ENCODE measurements at places on chromosomes 4 and X.
A peak's percentile ranks its signal among the peaks of the same experiment; 100 is the strongest.

DNA sequence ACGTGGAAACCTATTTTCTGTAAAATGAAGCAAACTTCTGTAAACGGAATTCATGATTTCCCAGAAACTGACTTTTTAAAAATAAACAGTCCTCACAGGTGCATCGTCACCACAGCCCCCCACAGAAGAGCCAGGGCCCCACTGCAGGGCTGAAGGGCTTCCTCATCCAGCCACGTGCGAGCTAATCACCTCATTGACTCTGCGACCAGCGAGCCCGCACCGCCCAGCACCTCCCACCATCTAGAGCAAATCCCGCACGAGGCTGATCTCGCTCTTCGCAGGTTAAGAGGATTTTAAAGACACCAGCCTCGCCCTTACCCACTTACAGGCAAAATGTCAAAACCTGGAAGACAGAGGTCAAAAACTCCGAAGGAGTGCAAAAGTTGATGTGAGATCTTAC lies 14.8 kb downstream of the PPP2R3B start:
- no peak for DNase-seq

GRCh38 chr4:36187723-36188333 lies 56.5 kb downstream of the ARAP2 start:
- DNase-seq = no peak

- no peak for DNase-seq
Observed at GRCh38 chr4:185956544-185956940, 112.4 kb upstream of the TLR3 start.

- DNase-seq = no peak
Observed at GRCh38 chrX:590693-591404, 39.7 kb upstream of the SHOX start.

DNA sequence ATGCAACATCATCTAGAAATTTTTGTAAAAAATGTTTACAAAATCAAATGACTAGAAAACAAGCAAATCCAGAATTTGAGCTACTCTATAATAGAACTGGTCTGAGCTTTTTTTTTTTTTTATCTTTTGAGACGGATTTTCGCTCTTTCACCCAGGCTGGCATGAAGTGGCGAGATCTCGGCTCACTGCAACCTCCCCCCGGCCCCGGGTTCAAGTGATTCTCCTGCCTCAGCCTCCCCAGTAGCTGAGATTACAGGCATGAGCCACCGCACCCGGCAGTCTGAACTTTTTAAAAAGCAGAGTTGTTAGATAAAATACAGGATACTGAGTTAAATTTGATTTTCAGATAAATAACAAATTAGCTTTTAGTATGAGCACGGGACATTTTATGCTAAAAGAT lies 11.0 kb downstream of the SPP1 start:
- DNase-seq = no peak

DNA sequence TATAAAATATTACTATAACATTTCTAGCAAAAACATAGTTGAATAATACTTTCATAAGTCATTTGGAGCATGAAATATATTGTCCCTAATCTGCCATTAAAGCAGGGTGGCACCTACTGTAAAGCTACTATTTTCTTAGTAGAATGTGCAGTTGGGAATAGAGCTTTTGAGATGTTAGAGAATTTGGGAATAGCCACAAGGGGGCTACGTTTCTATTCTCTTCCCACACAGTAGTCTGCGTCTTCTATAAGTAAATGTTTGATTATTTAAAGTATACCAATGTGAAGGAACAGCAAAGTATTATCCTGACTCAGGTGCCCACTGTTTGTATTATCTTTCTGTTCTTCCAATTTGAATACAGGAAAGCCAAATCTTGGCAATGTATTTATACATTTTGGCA lies 323.2 kb upstream of the GIMD1 start:
- no peak for DNase-seq

DNA sequence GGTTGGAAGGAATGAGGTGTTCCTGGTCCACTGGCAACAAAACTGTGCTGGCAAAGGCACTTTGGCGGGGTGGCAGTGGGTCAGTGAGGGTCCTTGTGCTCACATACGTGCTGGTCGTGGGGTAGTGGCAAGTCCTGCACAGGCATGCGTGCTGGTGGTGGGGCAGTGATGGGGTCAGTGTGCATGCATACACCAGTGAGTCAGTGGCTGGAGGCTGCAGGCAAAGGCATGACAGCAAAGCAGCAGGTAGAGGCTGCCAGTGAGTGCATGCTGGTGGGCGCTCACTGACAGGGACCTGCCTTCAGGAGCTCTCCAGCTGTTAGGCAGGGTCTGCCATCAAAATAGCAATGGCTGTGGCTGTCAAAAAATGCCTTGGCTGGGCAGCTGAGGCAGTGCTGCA lies 42.1 kb downstream of the TMPRSS11E start:
- DNase-seq = no peak

DNA sequence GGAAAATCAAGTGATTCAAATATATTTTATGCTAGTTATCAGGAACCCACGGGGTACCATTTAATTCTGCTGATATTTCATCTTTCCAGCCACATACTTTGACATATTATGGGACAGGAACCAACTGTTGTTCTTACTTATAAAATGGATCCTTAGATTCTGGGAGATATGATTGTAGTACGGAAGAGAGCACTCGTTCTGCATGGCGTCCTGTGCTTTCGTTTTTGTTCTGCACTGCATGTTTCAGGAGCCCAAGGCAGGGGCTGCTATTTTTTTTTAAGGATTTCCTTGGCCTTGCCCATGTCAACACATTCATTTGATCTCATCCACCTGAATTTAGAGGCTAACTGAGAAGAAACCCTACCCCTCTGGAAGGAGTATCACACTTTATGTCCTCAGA lies 245.5 kb upstream of the TLL1 start:
- no peak for DNase-seq

GRCh38 chr4:129899849-129900248 lies 803.9 kb downstream of the C4orf33 start:
- DNase-seq = no peak

GRCh38 chr4:17576932-17577664 lies at the start of gene LAP3:
Gene LAP3 (plus strand): TSS chr4:17577198. CDS start chr4:17577466, 268 bp downstream.
- DNase-seq = peak; percentile 91

GRCh38 chr4:20395160-20395773 lies 143.6 kb downstream of the SLIT2 start:
- DNase-seq = no peak

- no peak for DNase-seq
Observed at GRCh38 chr4:8192748-8193738, 6.0 kb upstream of the SH3TC1 start.

GRCh38 chr4:100147684-100148083 lies 42.6 kb downstream of the DDIT4L start:
- no peak for DNase-seq

GRCh38 chr4:100696531-100696930 lies 178.7 kb upstream of the EMCN start:
- DNase-seq = no peak

- no peak for DNase-seq
Observed at GRCh38 chr4:44538534-44538933, 89.9 kb upstream of the KCTD8 start.

DNA sequence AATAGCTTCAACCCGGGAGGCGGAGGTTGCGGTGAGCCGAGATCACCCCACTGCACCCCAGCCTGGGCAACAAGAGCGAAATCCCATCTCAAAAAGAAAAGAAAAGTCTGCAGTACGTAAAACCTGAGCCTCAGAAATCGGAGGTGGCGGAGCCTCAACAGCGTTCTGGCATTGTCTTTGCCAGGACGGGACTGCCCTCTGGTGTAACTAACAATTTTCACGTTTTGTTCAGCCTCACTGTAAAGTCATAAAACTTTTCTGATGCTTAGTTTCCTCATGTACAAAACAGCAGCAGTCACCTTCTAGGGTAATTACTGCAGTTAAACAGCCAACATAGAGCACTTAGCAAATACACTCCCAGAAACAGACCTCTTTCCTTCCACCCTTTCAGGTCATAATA lies 121.7 kb downstream of the RBM47 start:
- no peak for DNase-seq

- DNase-seq = no peak
Observed at GRCh38 chrX:31297881-31298280, 226.0 kb upstream of the FTHL17 start.

DNA sequence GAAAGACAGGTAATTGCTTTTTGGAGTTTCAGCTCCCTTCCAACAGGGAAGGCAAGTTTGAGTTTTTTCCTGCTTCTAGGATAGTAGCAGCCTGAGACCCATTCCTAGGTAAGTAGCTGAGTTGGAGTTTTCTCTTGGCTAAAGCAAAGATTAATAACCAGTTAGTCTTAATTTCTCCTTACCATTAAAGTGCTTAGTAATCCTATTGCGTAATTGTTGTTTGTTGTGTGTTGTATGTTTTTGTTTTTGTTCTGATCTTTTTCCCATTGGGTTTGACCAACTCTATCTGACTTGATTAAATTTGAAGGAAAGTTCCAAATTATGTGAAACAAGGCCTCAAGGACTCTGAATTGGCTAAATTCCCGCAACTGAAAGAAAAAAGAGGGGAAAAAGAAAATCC lies 83.5 kb downstream of the TBX22 start:
- DNase-seq = no peak

- DNase-seq = no peak
Observed at GRCh38 chrX:28843817-28844216, 256.6 kb downstream of the IL1RAPL1 start.

- no peak for DNase-seq
Observed at GRCh38 chr4:35757836-35758235, 486.5 kb downstream of the ARAP2 start.

GRCh38 chr4:62133101-62133897 lies 933.2 kb downstream of the ADGRL3 start:
- DNase-seq = no peak

DNA sequence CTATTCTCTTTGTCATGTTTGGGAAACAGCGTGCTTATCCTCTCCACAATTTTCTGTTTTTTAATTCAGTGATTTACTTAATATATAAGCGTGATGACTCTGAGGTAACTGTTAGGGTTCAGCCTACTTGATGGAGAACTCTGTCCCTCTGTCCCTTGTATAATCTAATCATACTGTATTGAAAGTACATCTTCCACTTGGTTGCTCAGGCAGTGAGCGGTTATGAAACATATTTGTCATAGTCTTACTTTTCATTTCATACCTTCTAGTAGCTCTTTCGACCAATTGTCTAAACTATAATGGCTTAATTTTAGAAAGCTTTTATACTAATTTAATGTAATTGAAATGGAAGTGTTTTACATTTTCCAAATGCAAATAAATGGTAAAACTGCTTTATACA lies 469.0 kb downstream of the TLL1 start:
- DNase-seq = no peak

- DNase-seq = no peak
Observed at GRCh38 chrX:129750971-129751370, 12.2 kb downstream of the XPNPEP2 start.

GRCh38 chrX:152898442-152898841 lies 575 bp downstream of the ZNF185 start:
- no peak for DNase-seq

DNA sequence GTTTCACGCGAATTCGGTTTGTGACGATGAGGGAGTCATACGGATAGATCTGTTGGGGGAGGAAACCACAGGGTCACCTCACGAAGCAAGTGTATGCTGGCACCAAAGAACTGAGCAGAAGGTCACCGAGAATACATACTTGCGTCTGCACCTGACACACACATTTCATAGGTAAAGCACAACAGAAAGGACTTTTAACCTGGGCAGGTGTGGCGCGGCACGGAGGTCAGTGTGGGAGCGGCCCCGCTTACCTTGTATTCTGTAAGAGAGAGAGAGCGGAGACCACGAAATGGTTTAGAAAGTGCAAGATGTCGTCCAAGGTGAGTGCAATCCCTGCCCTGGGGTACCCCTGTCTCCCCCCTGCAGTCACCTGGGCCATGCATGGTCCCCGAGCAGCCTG lies 43.6 kb upstream of the AFAP1 start:
- no peak for DNase-seq

GRCh38 chrX:65874110-65874509 lies 165.8 kb downstream of the VSIG4 start:
- DNase-seq = no peak

DNA sequence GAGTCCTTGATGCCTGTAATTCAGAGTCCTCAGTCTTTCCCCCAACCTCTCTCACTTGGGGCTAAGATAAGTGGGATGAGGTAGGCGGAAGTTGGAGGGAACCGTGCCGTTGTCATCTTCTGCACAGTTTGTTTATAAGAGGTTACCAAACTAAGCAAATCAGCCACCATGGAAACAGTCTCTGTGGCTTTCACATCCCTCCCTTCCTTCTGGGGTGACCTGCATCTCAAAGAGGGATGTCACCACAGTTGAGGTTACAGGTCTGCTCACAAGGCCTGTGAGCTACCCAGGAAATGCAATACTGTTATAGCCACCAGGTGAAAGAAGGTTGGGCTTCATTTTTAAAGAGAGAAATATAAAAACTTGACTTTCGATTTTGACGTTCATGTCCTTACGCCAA lies 26.3 kb downstream of the RTL5 start:
- DNase-seq = no peak

- no peak for DNase-seq
Observed at GRCh38 chr4:123649250-123649644, 252.7 kb downstream of the SPRY1 start.

DNA sequence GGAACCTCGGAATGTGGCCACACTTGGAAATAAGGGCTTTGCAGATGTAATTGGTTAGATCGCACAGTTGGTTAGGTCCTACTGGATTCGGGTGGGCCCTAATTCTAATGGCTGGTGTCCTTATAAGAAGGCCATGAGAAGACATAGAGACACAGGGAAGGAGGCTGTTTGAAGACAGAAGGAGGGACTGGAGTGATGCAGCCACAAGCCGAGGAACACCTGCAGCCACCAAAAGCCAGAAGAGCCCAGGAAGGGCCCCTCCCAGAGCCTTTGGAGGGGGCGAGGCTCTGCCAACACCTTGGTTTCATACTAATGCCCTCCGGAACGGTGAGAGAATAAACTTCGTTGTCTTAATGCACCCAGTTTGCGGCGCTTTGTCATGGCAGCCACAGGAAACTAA lies 47.0 kb downstream of the EVC start:
- no peak for DNase-seq

GRCh38 chr4:68576272-68577125 lies at the start of gene UGT2B17:
Gene UGT2B17 (minus strand): TSS chr4:68576322. CDS start chr4:68568484, 7,838 bp downstream.
- no peak for DNase-seq

DNA sequence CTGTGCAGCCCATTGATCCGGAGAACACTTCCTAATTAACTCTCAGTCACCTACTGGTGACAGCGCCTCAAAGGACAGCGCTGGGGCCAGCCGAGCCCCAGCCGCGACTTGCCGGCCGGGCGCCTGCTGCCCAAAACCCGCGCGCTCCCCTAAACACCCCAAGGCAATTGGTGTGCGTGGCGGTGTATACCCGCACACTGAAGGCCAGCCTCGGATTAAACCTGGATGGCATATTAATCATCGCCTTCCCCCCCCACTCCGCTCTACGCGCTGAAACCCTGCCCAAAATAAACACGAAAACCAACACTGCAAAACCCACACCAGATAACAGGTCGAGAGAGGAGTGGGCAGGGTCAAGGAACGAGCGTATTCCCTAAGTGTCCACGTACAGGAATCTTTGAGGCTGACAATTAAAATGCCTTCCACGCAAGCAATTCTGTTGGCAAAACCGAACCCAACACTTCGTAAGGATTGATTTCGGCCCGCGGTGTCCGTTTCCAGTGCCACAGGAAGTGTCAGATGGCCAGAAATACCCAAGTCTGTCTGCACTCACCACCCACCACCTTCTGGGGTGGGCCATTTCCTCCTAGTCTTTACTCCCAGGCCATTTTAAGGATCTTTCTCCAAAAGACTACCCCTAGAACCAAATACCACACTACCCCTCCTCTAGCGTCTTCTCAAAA lies 2.7 kb downstream of the BCOR start:
- no peak for DNase-seq

- no peak for DNase-seq
Observed at GRCh38 chr4:19178835-19179234, 1072.9 kb upstream of the SLIT2 start.

GRCh38 chr4:153763404-153763803 lies 3.6 kb upstream of the RNF175 start:
- no peak for DNase-seq

Data from stromal cell of bone marrow (primary cell).